Anterior cingulate cortex (tissue), 58 donors: ENCODE measurements at places on chromosomes 2 and 18.

DNA sequence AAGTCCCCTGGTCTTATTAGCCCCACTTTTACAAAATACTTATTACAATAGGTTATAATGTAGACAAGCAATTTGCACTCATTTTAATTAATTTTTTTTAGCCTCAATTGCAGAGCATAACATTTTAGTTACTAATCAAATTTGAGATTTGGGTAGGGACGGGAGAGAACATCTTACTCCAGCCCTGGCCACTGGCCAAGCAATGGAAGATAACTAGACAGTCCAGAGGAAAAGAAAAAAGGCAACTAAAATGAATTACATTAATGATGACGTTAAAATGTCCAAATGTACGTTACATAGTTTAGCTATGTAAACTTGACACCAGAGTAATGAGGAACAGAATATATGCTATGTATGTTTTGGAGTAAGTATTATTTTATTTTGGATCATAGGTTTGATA, 11.0 kb upstream of the CAVIN2 start:
- no peak for DNase-seq

DNA sequence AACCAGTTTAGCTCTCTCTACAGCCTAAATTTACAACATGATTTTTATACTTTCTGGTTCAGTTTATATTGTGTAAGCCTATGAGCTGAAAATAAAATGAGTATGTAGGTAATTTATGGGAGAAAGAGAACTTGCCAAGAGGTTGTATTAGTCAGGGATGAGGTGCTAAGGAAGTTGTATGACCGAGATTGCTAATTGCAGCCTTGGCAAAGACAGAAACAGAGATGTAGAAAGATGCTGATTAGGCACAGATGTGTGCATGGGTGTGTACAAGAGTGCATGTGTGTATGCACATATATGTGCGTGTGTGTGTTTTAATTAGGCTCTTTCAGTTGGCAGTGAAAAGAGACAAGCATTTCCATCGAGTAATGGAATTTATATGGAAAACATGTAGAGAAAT, 213.9 kb downstream of the FBXO15 start:
- DNase-seq: no peak

GRCh38 chr2:140257692-140258300, 1477.6 kb upstream of the NXPH2 start:
- DNase-seq: no peak

GRCh38 chr2:17643031-17643615, 102.6 kb downstream of the VSNL1 start:
- no peak for DNase-seq
